ENCODE measurements at places on chromosomes 4 and X. TPM values are rescaled to one million over a fixed set of nuclear protein-coding genes. Genes with fewer than 3 reads are reported as not detected.

Gene ZNF711
- total RNA-seq: 1.6 TPM

Gene NXF2B
- total RNA-seq: not detected

Gene ATP8A1
- 2.6 TPM for total RNA-seq

Gene SSX3
- total RNA-seq: not detected

Gene SNCA
- 6.5 TPM for total RNA-seq

GRCh38 chrX:118497180-118497818 is 1.7 kb downstream of the DOCK11 start:
- no peak for ATAC-seq

DNA sequence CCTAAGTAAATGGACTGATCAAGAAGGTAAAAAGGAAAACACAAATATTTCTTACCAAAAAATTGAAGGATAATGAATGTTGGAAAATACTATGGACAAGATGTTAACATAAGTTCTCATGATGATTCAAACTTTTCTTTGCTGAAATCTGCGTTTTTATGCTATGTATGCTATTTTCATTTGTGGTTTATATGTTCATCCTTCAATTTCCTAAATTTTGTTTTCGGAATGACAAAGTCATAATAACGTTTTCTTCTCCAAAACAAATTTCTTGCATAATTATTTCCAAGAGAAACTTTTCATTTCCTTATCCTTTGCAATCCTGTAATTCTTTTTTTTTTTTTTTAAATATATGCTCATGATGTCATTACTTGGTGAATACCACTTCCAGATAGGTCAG is 7.8 kb downstream of the PF4V1 start:
- no peak for ATAC-seq

- ATAC-seq: no peak
These were observed 60.7 kb upstream of the HAND2 start for GRCh38 chr4:173590697-173591096.

DNA sequence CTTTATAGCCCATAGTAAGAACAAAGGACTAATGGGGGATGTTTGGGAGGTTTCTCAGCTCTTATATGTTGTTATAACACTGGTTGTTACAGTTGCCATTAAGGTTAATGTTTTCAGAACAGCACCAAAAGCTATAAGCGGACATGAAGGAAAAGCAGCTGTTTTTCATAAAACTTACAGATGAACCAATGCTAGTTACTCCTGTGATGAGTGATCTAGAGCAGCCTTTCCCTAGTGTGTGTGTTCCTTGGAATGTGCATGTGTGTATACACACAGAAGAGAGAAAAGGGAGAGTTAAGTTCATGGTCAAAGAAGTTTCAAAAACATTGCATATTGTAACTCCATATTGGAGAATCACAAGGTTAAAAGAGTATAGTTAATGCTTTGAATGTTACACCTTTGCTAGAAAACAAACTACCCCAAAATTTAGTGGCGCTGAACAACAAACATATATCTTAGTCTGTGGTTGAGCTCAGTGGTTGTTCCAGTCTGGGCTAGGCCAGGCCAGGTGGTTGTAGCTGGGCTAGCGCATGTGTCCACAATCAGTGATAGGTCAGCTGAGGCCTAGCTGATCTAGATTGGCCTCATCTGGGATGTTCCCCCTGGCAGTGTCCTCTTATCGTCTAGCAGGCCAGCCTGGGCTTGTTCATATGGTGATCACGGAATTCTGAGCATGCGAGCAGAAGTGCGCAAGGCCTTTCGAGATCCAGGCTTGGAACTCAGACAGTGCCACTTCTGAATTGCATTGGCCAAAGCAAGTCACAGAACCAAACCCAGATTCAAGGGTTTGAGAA is 151.0 kb downstream of the NHS start:
- no peak for ATAC-seq

GRCh38 chrX:41599507-41599906 is 89.3 kb upstream of the GPR34 start:
- no peak for ATAC-seq

DNA sequence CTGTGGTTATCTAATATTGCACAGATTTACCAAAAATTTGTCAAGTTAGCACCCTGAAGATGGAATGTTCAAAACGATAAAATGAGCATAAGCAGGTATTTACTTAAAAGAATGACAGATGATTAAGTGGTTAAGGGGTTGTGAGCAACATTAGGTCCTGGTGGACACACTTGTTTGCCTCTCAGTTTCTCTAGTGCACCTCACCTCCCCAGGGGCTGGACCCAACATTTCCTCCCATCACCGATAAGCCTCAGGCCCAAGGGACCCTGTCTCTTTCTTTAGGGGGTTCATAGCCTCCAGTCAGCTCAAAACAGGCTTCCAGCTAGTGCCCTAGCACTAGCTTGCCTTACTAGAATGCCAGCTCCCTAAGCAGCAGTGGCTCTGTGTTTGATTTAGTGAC is 88.0 kb downstream of the ATP11C start:
- no peak for ATAC-seq

GRCh38 chr4:177309522-177310371 is at the start of gene NEIL3:
NEIL3 (plus strand) TSS chr4:177309874; CDS start chr4:177309954, 80 bp downstream.
- peak; percentile 93 for ATAC-seq

DNA sequence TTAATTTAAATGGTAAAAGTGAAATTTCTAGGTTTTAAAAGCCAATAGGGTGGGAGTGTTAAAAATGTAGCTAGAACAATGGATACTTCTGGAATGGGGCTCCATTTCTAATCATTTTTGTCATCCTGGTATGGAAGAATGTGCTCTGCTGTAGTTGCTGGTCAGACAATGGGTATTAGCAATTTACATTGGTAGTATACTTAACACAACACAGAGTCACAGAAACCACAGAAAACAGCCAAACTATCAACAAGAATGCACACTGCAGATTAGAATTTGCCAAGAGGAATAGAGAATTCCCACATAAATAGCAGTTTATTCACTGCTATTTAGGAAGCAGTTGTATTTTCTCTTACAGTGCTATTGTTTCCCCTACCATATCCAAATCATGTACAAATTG is 319.6 kb downstream of the PPP3CA start:
- ATAC-seq: no peak

Data from esophagus mucosa (tissue), 1 donor.